ENCODE measurements at places on chromosomes 13 and 19.

DNA sequence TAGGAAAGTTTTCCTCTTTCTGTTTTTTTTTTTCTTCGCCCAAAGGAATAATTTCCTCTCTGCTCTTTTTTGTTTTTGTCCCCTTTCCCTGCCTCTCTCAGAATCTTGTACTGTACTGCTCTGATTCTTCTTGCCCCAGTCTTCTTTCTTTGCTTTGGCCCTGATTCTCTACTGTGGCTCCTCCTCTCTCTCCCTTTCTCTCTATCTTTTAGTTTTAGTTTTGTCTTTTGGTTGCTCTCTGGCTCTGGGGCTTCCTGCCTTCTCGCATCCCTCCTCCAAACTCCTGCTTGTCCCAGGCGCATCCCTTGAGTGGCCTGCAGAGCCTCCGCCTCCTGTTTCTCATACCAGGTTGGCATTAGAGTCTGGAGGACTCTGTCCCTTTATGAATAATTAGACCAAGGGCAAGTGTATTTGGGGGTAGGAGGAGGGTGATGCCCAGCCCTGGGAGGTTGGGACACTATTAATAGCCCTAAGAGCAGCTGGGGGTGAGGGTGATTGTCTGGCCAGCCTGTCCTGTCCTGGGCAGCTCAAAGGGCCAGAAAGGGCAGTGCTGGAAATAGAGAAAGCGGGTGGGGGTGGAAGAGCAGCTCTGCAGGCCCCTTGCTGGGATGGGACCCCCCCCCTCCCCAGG, 39.1 kb downstream of the LYL1 start:
- H3K4me3 ChIP-seq, result no peak overlapping the region
- no peak for DNase-seq
- H3K4me1 ChIP-seq, result peaks cover 3% of the 10 kb centered on the region
- H3K27me3 ChIP-seq, result peaks cover 30% of the 10 kb centered on the region
- H3K36me3 ChIP-seq, result no peaks in the 10 kb centered on the region
- no peak overlapping the region for H3K27ac ChIP-seq

- peaks cover 3% of the 10 kb centered on the region for H3K4me1 ChIP-seq
- no peaks in the 10 kb centered on the region for H3K27me3 ChIP-seq
- no peak overlapping the region for H3K27ac ChIP-seq
- H3K36me3 ChIP-seq, result peaks cover 22% of the 10 kb centered on the region
These were observed 11.1 kb downstream of the IRGC start for GRCh38 chr19:43726736-43727592.

GRCh38 chr19:18220632-18221275, 5.5 kb downstream of the PDE4C start:
- peaks cover 22% of the 10 kb centered on the region for H3K27me3 ChIP-seq
- peaks cover 8% of the 10 kb centered on the region for H3K4me1 ChIP-seq
- no peaks in the 10 kb centered on the region for H3K36me3 ChIP-seq
- no peak overlapping the region for H3K4me3 ChIP-seq
- DNase-seq, result no peak

- DNase-seq, result no peak
- H3K27me3 ChIP-seq, result no peaks in the 10 kb centered on the region
- peak overlapping the region; percentile 85 for H3K4me3 ChIP-seq
- peaks cover 25% of the 10 kb centered on the region for H3K36me3 ChIP-seq
- H3K4me1 ChIP-seq, result peaks cover 14% of the 10 kb centered on the region
These were observed 628 bp upstream of the ZNF813 start for GRCh38 chr19:53466726-53467484.

DNA sequence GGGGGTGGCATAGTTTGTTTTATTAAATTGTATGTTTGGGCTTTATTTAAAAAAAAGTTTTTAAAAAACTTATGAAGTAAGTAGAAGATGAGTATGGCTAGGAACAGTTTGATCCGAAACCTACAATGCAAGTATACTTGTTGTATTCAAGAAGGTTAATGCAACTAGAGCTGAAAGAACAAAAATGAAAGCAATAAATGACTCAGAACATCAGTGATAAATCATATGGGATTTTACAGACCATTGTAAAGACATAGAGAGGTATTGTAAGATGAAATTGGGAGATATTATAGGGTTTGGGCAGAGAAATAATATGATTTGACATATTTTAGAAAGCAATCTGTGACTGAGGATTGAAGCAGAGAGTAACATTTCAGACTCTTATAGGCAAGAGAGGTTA, 1135.3 kb downstream of the SLITRK5 start:
- H3K4me1 ChIP-seq, result no peaks in the 10 kb centered on the region
- no peaks in the 10 kb centered on the region for H3K27me3 ChIP-seq
- H3K36me3 ChIP-seq, result no peaks in the 10 kb centered on the region
- H3K4me3 ChIP-seq, result no peak overlapping the region
- no peak for DNase-seq

GRCh38 chr13:48975101-48975855, 434 bp upstream of the FNDC3A start:
- peak overlapping the region; percentile 88 for H3K27ac ChIP-seq
- peak overlapping the region; percentile 81 for H3K4me3 ChIP-seq
- peaks cover 28% of the 10 kb centered on the region for H3K4me1 ChIP-seq
- DNase-seq, result peak; percentile 7
- H3K36me3 ChIP-seq, result peaks cover 28% of the 10 kb centered on the region

GRCh38 chr19:33429891-33430673, 56.6 kb downstream of the CEBPG start:
- H3K27me3 ChIP-seq, result peaks cover 2% of the 10 kb centered on the region
- no peak overlapping the region for H3K27ac ChIP-seq
- H3K4me1 ChIP-seq, result peaks cover 2% of the 10 kb centered on the region
- DNase-seq, result no peak

DNA sequence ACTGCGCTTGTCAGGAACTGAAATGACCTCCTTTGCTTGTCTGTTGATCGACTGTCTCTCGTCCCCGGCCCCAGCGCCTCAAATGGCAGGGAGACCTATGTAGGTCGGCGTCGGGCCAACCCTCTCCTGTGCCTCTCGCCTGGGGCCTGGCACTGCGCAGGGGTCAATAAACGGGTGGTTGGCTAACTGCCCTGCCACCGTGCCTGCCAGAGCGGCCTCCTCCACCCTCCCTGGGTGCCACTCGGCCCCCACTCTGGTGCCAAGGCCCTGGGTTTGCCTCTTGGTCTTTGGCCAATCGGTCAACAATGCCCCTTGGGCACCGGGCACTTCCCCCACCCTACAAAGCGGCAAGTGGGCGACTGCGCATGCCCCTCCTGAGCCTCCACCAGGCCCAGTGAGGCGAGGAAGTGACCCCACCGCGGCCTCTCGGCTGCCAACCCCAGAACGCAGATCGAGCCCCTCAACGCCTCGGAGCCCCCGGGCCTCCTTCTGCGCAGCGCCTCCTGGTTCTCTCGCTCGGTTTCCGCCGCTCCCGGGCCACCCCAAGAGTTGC, 1.1 kb downstream of the KEAP1 start:
- DNase-seq, result peak; percentile 50
- peaks cover 30% of the 10 kb centered on the region for H3K36me3 ChIP-seq
- H3K27me3 ChIP-seq, result no peaks in the 10 kb centered on the region
- peak overlapping the region; percentile 82 for H3K27ac ChIP-seq

GRCh38 chr19:4576016-4576933, 16.8 kb upstream of the SEMA6B start:
- no peak overlapping the region for H3K4me3 ChIP-seq
- DNase-seq, result peak; percentile 37
- H3K4me1 ChIP-seq, result no peaks in the 10 kb centered on the region
- no peaks in the 10 kb centered on the region for H3K36me3 ChIP-seq

DNA sequence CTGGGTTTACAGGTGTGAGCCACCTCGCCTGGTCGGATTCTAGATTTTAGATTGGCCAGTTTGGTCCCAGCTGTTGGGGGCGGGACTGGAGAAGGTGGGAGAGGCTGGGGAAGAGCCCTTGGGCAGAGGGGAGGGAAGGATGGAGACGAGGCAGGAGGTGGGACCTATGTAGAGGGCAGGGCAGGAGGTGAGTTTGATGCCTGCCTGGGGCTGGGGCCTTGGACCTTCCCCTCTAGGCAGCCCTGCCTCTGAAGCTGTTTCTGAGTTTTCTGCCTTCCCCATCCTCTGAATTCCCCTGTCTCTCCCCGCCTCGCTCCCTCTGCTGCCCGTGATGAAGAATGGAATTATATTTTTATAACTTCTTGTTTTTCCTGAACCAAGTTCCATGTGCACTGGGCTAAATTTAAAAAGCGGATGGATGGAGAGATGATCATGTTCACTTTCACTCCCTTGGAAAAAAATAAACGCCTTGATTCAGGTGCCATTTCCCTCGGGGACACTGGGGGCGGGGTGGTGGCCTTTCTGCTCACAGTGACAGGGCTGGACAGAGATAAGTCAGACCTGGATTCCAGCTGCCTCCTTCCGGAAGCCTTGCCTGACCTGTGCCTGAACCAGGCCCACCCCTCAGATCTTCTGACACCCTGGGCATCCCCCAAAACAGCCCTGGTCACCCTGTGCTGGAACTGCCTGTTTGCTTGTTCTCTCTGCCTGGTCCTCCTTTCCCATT, 16.5 kb upstream of the TNFAIP8L1 start:
- no peak for DNase-seq
- no peaks in the 10 kb centered on the region for H3K4me1 ChIP-seq
- H3K36me3 ChIP-seq, result no peaks in the 10 kb centered on the region
- H3K27ac ChIP-seq, result no peak overlapping the region

DNA sequence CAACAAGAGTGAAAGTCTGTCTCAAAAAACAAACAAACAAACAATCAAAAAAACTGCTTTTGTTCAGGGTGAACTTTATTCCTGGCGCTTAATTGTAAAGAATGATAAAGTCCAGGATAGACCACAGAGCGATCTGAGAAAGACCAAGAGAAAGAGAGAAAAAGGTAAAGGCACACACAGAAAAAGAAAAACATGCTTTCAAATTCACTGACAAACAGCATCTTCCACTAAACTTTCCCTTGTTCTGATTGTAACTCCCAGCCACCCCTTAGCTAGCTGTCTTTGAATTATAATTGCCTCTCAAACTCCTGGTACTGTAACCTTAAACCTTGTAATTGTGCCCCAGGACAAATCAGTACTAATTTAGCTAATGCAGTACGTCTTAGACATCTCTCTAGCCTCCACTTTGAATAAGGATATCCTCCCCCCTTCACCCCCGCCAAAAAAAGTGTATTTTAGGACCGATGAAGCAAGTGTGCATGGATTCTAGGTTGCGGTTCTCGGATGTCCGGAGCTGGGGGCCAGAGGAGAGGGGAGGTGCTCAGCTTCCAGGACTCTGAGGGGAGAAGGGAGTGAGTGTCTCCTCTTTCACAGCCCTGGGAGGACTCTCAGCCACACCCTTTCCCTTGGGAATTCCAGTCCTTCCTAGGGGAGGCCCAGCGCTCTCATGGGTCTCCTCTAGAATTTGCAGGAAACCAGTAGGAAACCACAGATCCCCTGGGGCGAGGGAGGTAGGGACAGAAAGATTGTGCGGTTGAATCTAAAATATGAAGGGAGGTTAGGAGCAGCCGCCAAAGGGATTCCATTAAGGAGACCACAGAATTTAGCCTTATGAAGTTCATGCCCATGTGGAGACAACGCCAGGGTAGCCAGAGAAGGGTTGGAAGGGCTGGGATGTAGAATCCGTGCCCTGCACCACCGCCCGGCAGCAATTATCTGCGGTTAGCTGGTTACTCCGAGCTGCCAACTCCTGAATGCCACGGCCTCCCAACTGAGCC, 19.7 kb downstream of the ZNF536 start:
- DNase-seq, result no peak
- H3K4me3 ChIP-seq, result no peak overlapping the region
- peaks cover 8% of the 10 kb centered on the region for H3K27me3 ChIP-seq
- H3K4me1 ChIP-seq, result peaks cover 7% of the 10 kb centered on the region

DNA sequence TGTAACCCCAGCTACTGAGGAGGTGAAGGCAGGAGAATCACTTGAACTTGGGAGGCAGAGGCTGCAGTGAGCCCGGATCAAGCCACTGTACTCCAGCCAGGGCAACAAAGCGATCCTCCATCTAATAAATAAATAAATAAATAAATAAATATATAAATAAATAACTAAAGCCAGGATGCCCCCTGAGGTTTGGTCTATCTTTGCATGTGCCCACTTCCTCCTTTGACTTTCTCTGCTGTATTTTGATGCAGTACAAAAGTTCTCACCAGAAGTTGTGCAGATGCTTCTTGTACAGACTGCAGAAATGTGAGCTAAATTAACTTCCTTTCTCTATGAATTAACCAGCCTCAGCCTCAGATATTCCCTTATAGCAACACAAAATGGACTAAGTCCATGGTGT, 6.5 kb upstream of the N4BP2L2 start:
- H3K27ac ChIP-seq, result no peak overlapping the region
- H3K4me1 ChIP-seq, result no peaks in the 10 kb centered on the region
- H3K27me3 ChIP-seq, result peaks cover 4% of the 10 kb centered on the region

DNA sequence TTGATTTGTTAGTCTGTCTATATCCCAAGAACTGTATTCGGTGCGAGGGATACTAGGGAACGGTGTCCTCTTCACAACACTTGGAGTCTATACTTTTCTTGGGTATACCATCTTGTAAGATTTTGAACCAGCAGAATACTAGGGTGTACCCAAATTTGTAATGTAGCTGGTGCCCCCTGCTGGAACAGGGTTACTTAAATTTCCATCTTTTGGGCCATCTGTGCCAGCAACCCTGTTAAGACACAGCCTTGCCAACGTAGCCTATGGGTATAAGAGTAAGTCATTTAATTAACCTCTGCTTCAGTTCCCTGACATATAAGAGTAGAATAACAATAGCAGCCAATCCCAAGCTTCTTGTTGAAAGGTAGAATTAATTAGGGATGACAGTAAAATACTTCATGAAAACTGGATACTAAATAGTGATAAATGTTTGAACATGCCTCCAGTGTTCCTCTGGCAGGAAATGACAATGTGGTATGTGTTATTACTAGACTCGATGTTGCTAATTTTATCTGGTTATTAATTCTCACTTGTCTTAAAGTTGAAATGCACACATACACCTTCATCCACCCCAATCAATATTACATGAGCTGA, 607.6 kb downstream of the FGF9 start:
- peak; percentile 26 for DNase-seq
- no peak overlapping the region for H3K4me3 ChIP-seq
- H3K27ac ChIP-seq, result no peak overlapping the region
- no peaks in the 10 kb centered on the region for H3K4me1 ChIP-seq
- H3K27me3 ChIP-seq, result no peaks in the 10 kb centered on the region
- no peaks in the 10 kb centered on the region for H3K36me3 ChIP-seq

GRCh38 chr13:76913898-76914297, 27.7 kb upstream of the KCTD12 start:
- H3K4me1 ChIP-seq, result no peaks in the 10 kb centered on the region
- no peak overlapping the region for H3K27ac ChIP-seq
- no peak for DNase-seq
- H3K36me3 ChIP-seq, result no peaks in the 10 kb centered on the region

DNA sequence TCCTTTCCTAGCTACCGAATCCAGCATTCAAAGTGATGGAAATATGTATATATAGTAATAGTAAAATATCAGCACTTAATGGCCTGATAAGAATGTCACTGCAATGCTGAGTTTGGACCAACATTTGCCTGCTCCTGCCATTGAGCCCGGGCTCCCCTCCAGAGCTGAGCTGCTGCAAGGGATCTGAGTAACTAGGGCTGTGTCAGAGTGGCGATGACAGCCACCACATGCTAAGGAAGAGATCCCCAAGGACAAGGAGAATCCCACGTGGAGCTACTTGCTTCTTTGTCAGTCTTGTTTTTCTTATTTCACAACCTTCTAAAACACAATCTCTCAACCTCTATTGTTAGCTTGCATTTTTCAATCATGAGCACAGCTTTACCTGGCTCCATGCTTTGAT, 19.5 kb upstream of the ALOX5AP start:
- H3K27me3 ChIP-seq, result peaks cover 5% of the 10 kb centered on the region
- H3K36me3 ChIP-seq, result no peaks in the 10 kb centered on the region
- DNase-seq, result no peak
- H3K4me3 ChIP-seq, result no peak overlapping the region

Data from T-helper 2 cell treated with Interferon-gamma antibody and Interleukin-4, amounts not matched to agents 5 μg/mL and 100 μg/mL, for 36 hours (primary cell).